ENCODE measurements at places on chromosomes 2 and 18.
A peak's percentile ranks its signal among the peaks of the same experiment; 100 is the strongest.

DNA sequence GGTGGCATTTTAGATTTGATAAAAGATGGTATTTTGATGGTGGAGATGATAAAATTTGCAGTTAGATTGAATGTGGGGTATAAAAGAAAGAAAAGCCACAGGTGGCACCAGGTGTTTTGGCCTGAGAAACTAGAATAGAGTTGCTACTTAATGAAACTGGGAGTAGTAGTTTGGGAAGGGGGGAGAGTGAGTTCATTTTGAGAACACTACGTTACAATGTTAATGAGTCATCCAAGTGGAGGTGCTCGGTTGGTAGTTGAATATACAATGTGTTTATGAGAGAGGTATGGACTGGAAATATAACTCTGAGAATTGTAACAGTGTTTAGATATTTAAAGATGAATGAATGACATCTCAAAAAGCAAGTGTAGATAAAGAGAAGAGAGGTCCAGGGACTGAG, 26.4 kb downstream of the EPG5 start:
- DNase-seq, result no peak

- DNase-seq, result no peak
Measured at GRCh38 chr2:65072181-65072970, 16.2 kb downstream of the CEP68 start.

GRCh38 chr2:239460780-239461179, 60.0 kb upstream of the HDAC4 start:
- DNase-seq, result no peak

GRCh38 chr2:236061899-236062298, 106.3 kb downstream of the GBX2 start:
- DNase-seq, result no peak

GRCh38 chr2:55923091-55923981, at the start of gene EFEMP1:
Gene EFEMP1, minus strand, starts transcription at chr2:55923782. Its CDS starts 1,342 bp downstream, at chr2:55922440.
- no peak for DNase-seq

- no peak for DNase-seq
Measured at GRCh38 chr18:36676629-36677028, 152.2 kb downstream of the TPGS2 start.

- DNase-seq, result no peak
Measured at GRCh38 chr2:239028253-239028619, 180.4 kb downstream of the TWIST2 start.

GRCh38 chr2:205902041-205902899, 183.7 kb downstream of the INO80D start:
- no peak for DNase-seq

DNA sequence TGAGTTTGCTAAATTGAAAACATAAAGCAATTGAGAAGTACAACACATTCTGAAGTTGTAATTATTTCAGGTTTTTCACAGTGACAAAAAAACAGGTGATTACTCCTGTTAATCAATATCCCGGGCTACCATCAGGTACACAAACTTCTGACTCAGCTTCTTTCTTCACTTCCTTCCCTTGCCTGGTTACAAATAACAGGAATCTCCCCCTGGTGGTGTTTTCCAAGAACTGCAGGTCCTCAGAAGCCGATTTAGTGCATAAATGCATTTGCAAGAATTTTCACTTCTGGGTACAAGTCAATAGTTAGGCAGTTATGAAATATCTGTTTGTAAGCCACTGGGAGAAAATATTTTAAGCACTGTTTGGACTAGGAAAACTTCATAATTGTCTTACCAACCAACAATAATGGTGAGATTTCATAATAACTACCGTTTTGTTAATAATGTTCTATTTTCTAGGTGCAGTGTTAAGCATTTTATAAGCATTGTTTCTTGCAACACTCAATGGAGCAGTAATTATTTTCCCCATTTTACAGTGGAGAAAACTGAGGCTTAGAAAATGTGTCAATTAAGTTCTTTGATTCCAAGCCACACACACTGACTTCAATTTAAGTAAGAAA, 12.4 kb upstream of the GMCL1 start:
- DNase-seq, result peak; percentile 71

DNA sequence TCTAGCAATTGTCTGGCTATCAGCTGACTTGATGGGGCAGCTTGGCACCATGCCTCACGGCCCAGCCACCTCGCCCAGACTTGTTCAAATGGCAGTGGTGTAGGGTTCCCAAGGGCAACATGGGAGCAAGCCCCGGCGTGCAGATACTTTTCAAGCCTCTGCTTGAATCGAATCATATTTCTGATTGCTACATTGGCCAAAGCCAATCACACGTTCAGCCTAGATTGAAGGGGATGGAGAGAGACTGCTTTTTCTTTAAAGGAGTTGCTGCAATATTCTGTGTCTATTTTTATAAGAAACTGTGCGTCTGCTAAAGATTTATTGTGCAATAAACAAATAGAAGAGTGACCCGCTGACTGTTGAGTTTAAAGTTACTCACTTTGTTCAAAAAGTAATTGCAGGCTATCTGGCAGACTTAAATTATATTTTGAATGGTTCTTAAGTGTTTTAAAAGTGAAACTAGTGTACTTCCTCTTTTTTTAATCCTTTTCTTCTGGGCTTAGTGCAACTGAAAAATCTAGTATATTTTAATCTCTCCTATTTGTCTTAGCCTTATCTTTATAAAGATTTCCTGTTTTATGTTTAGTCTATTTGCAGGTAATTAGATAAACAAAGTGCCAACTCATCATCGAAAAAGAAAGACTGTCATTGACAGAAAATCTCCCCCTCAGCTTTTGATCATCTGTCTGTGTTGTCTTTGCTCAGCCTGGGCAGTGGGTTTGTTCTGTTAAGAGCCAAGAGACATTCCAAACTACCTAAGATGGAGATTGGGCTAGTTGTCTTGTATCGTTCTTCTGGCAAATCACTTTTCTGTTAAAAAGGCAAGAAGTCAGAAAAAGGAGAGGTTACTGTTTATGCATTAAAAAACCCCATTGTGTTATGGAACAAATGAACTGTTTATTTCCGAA, 156.1 kb downstream of the TPGS2 start:
- no peak for DNase-seq

- DNase-seq, result no peak
Measured at GRCh38 chr18:32730620-32731091, 42.2 kb downstream of the KLHL14 start.

DNA sequence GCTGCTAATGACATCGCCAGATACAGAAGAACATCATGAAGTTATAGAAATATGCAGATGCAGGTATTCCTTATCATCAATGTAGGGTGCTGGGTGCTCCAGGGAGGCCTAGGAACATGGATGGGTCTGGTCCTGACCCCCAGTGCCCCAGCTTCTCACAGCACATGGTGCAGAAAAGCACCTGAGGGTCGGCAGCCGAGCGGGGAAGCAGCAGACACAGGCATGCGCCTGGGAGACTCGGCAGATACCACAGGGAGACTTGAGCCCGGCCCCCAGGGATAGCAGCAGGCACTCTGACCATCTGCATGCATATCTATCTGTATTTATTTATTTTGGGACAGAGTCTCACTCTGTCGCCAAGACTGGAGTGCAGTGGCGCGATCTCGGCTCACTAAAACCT, 43.2 kb downstream of the TMEM18 start:
- DNase-seq, result no peak

- no peak for DNase-seq
Measured at GRCh38 chr18:9120796-9121195, 15.8 kb upstream of the ANKRD12 start.

DNA sequence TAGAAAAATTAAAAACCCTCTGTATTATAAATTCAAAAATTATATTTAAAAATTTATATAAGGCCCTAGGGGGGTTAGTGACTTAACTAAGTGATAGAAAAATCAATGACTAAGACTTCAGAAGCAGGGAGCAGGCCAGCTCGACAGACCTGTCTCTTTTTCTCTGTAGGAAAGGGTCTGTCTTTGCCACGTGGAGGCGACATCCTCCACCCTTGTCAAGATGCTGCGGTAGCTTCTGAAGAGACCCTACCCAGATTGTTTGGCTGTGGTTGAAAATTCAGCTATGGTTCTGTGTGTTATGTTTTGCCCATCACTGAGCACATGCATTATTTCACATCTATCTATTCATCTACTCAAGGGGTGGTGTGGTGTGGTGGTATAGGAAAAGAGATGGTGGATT, 8.2 kb upstream of the SLC4A3 start:
- DNase-seq, result no peak
